ENCODE measurements at places on chromosomes 7 and 10.
A peak's percentile ranks its signal among the peaks of the same experiment; 100 is the strongest.

DNA sequence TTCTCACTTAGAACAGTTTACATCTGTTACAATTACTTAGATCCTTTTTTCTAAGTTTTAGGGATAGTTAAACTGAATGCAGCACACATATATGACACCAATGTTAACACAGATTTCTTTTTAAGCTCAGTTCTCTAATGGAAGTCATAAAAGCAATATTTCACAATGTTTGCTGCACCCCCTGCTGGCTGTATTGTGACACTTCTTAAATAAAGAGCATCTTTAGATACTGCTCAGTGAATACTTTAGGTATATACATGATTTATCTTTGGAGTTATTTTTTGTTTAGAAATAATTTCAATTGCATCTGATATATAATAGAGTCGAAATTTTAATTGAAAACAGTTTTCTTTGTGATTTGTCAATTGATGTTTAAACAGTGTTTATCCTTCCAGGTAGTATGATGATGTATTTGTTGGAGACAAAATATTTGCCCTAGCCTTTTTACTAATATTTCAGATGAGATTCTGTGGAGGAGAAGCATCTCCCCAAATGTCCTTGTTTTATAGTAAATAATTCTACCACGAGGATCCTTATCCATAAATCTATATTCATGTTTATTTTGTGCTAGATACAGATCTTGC, 174.4 kb downstream of the ST7 start:
- DNase-seq: peak; percentile 45

- DNase-seq: no peak
Observed at GRCh38 chr10:71849461-71849908, 1.6 kb downstream of the PSAP start.

GRCh38 chr7:24899161-24899560, 80.8 kb downstream of the OSBPL3 start:
- DNase-seq: no peak

DNA sequence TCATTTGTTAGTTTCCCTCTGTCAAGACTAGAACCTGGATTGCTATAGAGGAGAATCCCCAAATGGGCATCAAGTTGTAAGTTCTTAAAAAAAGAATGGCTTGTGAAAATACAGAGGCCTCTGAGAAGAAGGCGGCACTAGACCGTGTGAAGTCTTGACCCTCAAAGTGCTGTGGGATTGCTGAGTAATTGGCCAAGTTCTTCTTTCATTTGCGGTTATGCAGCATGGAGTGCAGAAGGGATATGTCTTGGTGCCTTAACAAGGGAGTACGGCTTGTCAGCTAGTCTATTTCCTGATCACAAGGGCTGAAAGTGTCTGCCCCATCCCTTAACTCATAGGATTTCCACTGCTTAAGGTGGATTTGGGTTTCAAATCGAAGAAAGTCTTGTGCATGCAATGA, 81.2 kb downstream of the MKX start:
- DNase-seq: no peak

- no peak for DNase-seq
Observed at GRCh38 chr10:79188154-79188965, 119.6 kb downstream of the ZMIZ1 start.

GRCh38 chr7:101736084-101736483, 81.3 kb upstream of the CUX1 start:
- no peak for DNase-seq
